Epithelial cell of esophagus (primary cell): ENCODE measurements at places on chromosomes 2 and 18.

DNA sequence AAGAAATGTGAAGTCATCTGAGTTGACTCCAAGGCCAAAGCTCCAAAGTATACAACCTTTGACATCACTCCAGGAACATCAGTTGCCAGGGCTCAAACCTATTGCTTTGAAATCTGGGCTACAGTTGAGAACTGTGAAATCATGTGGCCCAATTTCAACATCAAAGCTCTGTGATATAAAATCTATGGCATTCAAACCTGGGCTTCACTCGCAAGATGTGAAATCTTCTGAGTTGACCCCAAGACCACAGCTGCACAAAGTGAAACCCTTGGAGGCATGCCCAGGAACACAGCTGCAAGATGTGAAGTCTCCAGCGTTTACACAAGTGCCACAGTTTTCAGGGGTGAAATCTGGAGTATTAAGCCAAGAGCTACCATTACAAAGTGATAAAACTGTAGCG is 9.4 kb upstream of the ZNF512 start:
- no peak for DNase-seq

GRCh38 chr2:31378389-31378788 is 36.2 kb downstream of the XDH start:
- DNase-seq, result no peak

DNA sequence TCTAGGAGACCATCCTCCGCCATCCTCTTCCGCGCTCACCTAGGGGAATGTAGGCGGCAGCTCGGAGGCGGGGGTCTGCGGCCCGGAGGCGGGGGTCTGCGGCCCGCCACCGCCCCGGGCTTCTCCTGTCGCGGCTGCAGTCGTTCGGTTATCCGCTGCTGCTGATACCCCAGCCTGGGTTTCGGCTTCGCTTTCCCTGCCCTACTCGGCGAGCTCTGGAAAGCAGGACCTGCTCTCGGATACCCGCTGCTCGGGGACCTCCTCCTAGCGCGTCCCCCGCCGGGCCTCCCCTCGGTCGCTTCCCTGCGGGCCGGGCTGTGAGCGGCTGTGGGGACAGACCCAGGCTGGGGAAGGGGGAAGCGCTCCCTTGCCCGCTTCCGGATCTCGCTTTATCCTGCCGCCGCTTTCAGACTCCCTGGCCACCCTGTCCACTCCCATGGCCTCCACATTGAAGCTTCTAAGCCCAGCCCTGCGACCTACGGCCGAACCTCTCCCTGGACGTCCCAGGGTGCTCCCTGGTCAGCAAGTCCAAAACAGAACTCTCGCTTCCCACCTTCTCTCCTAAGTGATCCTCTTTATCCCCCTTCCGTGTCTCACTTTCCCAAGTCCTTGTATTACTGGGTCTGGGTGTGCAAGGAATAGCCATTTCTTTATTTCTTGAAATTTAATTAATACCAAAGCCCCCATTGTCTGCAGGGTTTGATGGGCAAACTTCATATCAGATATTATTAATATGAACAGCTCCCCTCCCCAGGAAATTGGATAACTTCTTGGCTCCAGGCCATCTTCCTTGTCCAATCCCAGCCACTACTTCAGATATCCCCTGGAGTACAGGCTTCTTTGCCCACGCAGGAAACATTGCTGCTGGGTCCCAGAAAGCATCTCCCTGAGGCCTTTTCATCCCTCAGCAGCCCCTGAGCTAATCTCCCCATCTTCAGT is 769 bp downstream of the FKBP1B start:
- DNase-seq, result no peak

- DNase-seq, result peak; percentile 19
Measured at GRCh38 chr2:55019526-55020258, 30.6 kb downstream of the RTN4 start.
